Suprapubic skin (tissue), 4 donors: ENCODE measurements at places on chromosomes 3 and 15.

- DNase-seq = no peak
These were observed 70.7 kb upstream of the VEPH1 start for GRCh38 chr3:157573780-157574378.

GRCh38 chr3:58535531-58536500 is 1.2 kb downstream of the ACOX2 start:
- DNase-seq = no peak

DNA sequence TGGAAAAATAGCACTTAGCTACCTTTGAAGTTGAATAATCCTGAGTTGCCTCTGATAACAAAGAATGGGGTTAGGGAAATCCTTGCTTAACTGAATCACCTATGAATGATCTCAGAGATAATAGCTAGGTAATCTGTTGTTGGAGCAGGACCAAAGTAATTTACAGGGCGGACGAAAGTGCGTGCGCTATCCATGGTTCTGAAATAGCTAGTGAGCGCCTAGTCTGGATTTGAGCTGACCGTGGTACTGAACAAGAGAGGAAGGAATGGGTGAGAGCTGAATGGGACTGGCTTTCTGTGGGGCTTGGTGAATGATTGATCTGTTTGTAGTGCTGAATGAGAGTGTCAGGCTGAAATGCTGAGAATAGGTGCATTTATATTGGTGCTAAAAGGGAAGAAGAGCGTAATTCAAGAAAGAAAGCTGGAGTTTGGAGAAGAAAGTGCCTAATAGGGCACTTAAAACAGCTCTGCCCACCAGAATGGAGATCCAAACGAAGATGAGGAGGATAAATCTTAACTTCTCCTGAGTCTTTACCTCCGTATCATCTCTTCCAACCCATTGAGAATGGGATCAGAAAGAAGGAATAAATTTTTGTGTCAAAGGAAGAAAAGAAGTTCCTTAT is 10.1 kb downstream of the SCN10A start:
- no peak for DNase-seq

GRCh38 chr3:183357564-183358079 is 70.8 kb downstream of the MCF2L2 start:
- no peak for DNase-seq

- no peak for DNase-seq
These were observed 128.0 kb downstream of the LRIG1 start for GRCh38 chr3:66372681-66373350.

DNA sequence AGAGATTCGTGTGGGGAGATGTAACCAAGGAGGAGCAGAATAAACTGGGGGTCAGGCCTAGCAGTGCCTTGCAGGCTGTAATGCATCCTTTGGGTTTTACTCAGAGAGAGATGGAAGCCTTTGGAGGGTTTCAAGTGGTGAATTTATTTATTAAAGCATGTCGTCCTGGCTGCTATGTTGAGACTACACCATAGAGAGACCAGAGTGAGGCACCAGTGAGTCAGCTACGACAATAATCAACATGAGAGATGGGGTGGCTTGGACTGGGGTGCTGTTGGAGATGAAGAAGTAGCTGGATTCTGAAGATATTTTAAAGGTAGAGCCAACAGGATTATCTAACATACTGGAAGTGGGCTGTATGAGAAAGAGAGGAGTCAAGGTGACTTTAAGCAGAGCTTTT is 335.3 kb upstream of the ARHGEF26 start:
- no peak for DNase-seq
